ENCODE measurements at places on chromosomes 3 and 15.

- no peak for DNase-seq
Measured at GRCh38 chr3:112794622-112795172, 52.0 kb downstream of the CD200R1L start.

DNA sequence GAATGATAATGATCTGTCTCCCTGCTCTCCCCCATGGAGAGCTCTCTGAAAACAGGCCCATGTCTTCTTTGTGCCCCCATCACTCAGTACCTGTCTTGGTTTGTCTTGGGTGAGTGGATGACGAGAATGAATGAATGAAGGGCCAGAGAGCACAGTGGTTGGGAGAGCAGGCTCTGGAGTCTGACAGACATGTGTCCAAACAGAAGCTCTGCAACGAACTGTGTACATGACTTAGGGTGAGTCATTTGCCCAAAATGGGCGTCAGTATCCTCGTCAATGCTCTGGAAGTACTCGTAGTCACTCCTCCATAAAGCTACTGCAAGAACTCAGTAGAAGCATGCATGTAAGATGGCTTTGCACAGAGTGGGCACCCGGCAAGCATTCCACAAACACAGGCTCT, 170.2 kb upstream of the TLE3 start:
- DNase-seq = no peak

- no peak for DNase-seq
Measured at GRCh38 chr15:71454462-71454996, 339.3 kb downstream of the THSD4 start.

GRCh38 chr15:69637818-69638217, 185.2 kb downstream of the RPLP1 start:
- no peak for DNase-seq

- DNase-seq = no peak
Measured at GRCh38 chr3:9730657-9731205, 804 bp upstream of the BRPF1 start.

Measured in Jurkat, Clone E6-1 (cell line).